ENCODE measurements at places on chromosomes 6 and 20.

GRCh38 chr20:16175322-16175961, 397.8 kb downstream of the KIF16B start:
- DNase-seq = no peak

GRCh38 chr6:79040083-79040482, 38.0 kb downstream of the PHIP start:
- no peak for DNase-seq

GRCh38 chr6:154404791-154405400, 48.3 kb upstream of the IPCEF1 start:
- DNase-seq = no peak

DNA sequence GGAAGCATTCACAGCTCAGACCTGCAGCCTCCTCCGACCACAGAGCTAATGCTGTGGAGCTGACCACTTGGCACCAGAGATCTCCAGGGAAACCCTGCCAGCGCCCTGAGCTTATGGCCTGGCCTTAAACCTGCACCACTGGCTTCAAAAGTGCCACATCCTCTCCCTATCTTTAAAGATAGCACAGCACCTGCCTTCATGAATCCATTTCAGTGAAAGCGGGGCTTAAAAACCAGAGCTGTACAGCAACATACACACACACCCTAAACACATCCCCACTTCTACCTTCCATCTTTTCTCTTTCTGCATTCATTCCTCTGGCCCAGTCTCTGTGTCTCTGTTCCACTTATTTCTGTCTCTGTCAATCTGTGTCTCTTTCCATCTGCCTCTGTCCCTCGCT, 59.8 kb upstream of the CCDC167 start:
- no peak for DNase-seq

GRCh38 chr20:24779131-24779530, 169.9 kb upstream of the CST7 start:
- no peak for DNase-seq

GRCh38 chr6:34490390-34491090, 24.7 kb downstream of the PACSIN1 start:
- DNase-seq = no peak

- no peak for DNase-seq
These were observed 35.8 kb downstream of the AGPAT4 start for GRCh38 chr6:161238081-161238480.

DNA sequence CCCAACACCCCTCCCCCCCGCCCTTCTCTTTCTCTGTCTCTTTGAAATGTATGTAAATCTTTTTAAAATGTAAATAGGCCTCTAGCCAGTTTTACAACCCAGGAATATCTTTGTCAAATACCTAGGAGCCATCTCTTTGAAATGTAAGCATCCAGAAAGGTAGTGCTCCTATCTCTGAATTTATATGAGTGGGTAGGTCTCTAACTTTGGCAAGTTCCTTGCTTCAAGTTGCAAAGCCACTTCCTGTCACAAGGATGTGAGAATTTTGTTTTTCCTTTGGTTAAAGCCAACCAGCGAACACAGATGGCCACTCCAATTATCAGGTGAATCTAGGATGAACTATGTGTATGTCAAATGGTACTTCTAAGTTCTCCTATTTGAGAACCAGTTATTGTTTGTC, 6.2 kb upstream of the DEFB132 start:
- DNase-seq = peak; percentile 55

GRCh38 chr6:125154118-125154760, 666 bp downstream of the TPD52L1 start:
- DNase-seq = no peak

DNA sequence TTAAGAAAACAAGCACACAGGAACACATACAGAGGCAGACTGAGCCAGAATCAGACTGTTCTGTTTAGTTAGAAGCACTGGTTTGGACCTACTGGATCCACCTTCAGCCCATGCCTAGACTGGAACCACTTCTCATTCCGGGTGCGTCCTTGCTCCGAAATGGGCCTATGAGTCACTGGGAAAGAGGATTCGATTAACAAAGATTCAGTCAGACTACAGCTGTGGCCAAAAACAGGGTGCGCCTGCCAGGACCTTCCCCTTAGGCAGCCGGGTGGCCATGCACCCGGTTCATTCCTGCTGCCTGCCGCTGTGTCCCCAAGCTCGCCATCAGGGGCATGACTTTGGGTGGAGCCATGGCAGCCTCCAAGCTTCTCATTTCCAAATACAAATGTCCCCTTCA, 14.5 kb upstream of the KCNK5 start:
- no peak for DNase-seq

DNA sequence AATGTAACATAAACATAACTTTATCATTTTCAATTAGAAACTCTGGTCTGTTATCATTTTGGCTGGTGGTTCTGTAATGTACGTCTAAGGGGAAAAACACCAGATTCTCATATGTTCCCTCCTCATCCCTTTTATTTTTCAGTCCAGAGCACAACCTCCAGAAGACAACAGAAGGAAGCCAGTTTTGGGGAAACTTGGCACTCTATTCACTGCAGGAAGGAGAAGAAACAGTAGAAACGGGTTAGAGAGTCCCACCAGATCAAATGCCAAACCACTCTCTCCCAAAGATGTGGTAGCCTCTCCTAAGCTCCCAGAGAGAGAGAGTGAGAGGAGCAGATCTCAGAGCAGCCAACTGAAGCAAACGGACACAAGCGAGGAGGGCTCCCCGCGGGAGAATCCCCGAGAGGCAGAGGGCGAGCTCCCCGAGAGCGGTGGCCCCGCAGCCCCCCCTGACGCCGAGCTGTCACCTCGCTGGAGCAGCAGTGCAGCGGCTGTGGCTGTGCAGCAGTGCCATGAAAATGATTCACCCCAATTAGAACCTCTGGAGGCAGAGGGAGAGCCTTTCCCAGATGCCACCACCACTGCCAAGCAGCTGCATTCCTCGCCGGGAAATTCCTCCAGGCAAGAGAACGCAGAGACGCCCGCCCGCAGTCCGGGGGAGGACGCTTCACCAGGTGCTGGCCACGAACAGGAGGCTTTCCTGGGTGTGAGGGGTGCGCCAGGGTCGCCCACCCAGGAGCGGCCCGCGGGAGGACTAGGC, 117.8 kb downstream of the RTN4IP1 start:
- DNase-seq = no peak

GRCh38 chr6:13004601-13005000, 288.0 kb downstream of the PHACTR1 start:
- no peak for DNase-seq

DNA sequence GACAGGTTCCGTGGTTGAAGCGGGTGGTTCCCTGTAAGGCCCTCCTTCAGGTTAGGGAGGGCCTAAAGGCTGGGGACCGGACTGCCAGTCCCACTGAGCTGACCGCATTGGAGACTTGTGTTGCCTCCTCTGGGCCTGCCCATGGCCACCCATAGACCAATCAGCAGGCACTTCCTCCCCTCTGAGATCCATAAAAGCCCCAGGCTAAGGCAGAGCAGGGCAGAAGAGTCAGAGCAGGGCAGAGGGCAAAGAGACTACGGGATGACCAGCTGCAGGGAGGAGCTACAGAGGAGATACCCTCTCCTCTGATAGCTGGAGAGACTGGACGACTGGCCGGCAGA, 537.4 kb downstream of the TENT5A start:
- no peak for DNase-seq

GRCh38 chr20:46057856-46058598, 29.0 kb downstream of the SLC12A5 start:
- DNase-seq = no peak

- no peak for DNase-seq
These were observed 2.8 kb downstream of the RTN4IP1 start for GRCh38 chr6:106626485-106626884.

GRCh38 chr20:47785854-47786764, 828 bp upstream of the SULF2 start:
- no peak for DNase-seq

GRCh38 chr6:149015535-149016525, 269.0 kb downstream of the UST start:
- DNase-seq = no peak

DNA sequence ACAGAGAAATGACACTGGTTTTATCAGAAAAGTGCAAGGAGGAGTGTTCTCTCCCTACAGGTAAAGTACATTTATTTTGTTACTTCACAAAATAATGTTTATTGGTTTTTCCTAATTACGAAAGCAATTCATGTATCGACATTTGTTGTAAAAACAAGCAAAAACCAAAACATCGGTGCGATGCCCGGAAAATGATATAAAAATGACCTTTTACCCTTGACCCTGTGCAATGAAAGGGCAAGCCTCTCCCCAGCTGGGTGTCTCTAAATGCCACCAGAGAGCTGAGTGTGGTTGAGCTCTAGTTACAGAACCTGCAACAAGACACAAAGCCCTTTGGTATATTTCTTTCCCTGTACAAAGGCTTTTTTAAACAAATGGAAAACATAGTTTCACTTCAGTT, 65.4 kb downstream of the CD164 start:
- no peak for DNase-seq

- no peak for DNase-seq
These were observed 28.9 kb downstream of the TBC1D7 start for GRCh38 chr6:13299403-13299821.

DNA sequence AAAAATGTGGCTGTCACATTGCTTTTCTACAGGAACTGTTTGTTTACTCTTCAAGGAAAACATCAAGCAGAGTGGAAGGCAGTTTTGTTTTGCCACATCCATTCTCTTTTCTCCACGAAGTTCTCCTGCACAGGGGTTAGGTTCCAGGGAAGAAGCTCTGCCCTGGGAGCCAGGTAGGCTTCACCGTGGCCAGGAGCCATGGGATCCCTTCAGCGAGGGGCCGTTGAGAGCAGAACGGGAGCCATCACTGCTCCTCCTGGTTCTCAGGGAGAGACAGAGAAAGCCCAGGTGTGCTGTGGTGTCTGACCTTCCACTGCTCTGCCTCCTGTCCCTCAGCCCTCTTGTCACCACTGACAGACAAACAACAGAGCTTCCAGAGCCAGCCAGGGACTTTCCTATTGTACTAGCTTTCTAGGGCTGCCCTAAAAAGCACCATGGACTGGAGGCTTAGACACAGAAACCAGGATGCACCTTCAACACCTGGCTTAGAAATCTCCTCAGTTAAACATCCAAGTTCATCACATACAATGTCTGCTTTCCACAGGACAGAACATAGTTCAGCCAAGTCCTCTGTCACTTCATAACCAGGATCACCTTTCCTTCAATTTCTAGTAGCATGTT, 75.6 kb upstream of the SLC22A23 start:
- DNase-seq = no peak

DNA sequence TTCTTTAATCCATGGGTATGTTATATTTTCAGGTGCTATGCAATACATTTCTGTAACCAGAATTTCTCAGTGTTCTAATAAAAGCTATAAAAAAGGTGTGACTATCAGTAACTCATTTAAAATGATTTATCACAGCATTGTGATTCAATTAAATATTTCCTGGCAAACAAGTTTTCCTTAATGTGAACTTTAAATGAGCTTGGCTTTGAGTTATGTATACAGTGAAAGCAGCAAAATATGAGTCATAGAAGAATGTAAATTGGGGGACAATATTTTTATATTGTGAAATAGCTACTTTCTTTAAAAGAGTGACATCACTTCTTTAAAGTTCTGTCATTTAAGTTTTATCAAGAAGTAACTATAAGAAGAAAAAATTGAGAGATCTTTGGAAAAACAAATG, 484.9 kb upstream of the MAN1A1 start:
- no peak for DNase-seq

GRCh38 chr6:168528474-168529095, 87.6 kb downstream of the SMOC2 start:
- DNase-seq = no peak

DNA sequence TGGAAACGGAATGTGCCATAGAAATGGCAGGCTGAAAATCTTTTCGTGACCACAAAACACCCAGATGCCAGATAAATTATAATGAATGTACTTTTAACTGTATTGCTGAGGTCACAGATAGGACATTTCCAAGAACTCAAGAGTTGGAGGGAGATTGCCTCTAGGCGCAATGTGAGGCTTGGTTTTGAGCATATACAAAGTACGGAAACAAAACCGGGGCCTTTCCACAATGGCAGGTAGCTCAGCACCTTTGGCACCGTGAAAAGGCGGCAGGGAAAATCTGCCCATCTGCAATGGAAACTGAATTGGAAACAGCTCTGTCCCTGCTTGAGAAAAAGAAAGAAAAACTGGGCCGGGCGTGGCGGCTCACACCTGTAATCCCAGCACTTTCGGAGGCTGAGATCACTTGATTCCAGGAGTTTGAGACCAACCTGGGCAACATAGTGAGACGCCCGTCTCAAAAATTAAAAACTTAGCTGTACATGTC, 10.5 kb upstream of the C20orf144 start:
- DNase-seq = peak; percentile 80

DNA sequence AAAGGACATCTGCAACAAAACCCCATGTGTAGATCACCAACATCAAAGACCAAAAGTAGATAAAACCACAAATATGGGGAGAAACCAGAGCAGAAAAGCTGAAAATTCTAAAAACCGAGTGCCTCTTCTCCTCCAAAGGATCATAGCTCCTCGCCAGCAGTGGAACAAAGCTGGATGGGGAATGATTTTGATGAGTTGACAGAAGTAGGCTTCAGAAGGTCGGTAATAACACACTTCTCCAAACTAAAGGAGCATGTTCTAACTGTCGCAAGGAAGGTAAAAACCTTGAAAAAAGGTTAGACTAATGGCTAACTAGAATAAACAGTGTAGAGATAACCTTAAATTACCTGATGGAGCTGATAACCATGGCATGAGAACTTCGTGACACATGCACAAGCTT, 109.9 kb upstream of the SYNCRIP start:
- DNase-seq = no peak

GRCh38 chr6:8481727-8482126, 46.4 kb upstream of the SLC35B3 start:
- peak; percentile 61 for DNase-seq

DNA sequence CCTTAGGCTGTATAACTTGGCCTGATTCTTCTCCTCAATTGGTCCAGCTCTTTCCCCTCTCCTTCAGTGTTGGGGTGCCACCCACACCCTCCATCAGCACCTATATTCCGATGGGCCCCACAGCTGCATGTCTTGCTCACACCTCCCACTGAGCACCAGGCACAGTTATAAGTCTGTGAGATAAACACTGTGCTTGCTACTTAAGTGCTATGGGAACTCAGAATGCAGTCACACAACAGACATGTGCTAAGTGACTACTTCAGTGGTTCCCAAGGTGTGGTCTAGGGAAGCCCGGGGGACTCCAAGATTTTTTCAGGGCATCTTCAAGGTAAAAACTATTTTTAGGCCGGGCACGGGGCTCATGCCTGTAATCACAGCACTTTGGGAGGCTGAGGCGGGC, 7.3 kb downstream of the ZC3H12D start:
- no peak for DNase-seq

- DNase-seq = no peak
These were observed 168.1 kb upstream of the TOP1 start for GRCh38 chr20:40860487-40860902.

- DNase-seq = no peak
These were observed 69.1 kb downstream of the GJA10 start for GRCh38 chr6:89963391-89963790.

- DNase-seq = no peak
These were observed 288.0 kb upstream of the AGPAT4 start for GRCh38 chr6:161561908-161562307.

DNA sequence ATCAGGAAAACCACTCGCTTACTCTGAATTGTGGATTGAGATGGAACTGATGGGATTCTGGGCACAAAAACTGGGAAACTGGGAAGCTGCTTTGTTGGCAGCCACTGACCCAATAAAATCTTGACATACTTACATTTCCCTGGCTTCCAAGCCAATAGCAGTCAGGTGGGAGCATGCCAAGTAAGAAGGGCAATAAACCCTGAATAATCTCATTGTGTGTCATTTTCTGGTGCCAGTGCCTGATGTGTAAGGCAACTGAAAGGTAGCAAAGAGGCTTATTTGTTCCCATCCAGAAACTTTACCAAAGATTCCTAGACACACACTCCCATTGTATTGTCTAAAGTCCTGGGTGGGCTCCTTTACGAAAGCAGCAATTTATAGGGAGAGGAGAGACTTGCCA, 93.2 kb downstream of the TBX18 start:
- no peak for DNase-seq

Data from OCI-M1 (cell line).